H4 (cell line): ENCODE measurements at places on chromosomes 3 and 15.

- no peak for DNase-seq
These were observed 76.6 kb downstream of the IL12A start for GRCh38 chr3:160065282-160065681.

- no peak for DNase-seq
These were observed 32.2 kb downstream of the TFRC start for GRCh38 chr3:196049653-196050052.

GRCh38 chr15:68278595-68279405 is 1.3 kb downstream of the FEM1B start:
- peak; percentile 24 for DNase-seq

- DNase-seq, result no peak
These were observed 96.4 kb downstream of the TPRA1 start for GRCh38 chr3:127493924-127494646.

DNA sequence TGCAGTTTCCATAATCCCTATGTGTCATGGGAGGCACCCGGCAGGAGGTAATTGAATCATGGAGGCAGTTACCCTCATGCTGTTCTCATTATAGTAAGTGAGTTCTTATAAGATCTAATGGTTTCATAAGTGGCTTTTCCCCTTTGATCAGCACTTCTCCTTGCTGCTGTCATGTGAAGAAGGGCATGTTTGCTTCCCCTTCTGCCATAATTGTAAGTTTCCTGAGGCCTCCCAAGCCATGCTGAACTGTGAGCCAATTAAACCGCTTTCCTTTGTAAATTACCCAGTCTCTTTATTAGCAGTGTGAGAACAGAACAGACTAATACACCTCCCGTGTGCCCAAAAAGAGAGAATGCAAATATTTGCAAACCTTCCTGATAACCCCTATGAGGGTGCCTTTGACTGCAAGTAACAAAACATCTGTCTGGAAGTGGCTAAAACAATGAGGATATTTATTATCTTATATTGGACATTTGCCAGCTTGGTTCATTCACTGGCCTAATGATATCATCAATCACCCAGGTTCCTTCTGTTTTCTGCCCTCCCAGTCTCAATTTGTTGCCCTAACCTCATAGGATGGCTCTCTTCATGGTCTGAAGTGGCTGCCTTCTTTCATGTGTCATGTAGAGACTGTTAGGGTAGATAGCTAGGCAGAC is 68.7 kb downstream of the BHLHE40 start:
- DNase-seq, result no peak

GRCh38 chr3:4693620-4694019 is 200.5 kb downstream of the ITPR1 start:
- no peak for DNase-seq

DNA sequence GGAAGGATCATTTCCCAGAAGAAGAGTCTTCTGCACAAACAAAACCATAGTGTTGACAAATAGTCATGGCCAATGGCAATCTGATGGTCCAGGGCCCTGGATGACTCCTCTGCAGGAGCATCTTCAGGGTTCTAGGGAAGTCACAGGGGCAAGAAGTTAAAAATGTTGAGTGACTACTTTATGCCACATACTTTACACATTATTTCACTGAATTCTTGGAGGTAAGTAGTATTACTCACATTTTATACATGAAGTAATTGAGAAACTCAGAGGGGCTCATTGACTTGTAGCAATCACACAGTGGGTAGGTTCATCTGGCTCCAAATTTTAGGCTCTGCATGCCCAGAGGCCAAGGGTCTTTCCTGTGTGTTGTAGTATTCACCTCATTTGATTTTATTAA is 430.2 kb upstream of the MCTP2 start:
- DNase-seq, result no peak
